ENCODE measurements at places on chromosomes 4 and X. TPM values are rescaled to one million over a fixed set of nuclear protein-coding genes. Genes with fewer than 3 reads are reported as not detected.

DNA sequence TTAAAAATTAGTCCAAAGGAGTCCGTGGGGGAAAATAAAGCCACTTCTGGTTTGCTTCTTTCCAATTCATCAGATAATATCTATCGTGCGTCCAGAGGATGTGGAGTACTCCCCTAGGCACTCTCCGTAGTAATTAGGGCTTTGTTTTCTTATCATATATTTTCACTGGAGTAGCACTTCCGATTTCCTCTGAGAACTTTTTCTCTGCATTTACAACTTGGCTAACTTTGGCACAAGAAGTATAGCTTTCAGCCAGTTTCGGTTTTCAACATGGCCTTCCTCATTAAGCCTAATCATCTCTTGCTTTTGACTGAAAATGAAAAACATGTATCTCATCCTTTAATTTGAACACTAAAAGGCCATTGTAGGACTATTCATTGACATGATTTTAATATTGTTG, 80.5 kb downstream of the CASP3 start:
- no peaks in the 10 kb centered on the region for H3K27me3 ChIP-seq
- no peak overlapping the region for H3K4me3 ChIP-seq
- H3K4me1 ChIP-seq, result no peaks in the 10 kb centered on the region
- H3K27ac ChIP-seq, result no peak overlapping the region
- no peaks in the 10 kb centered on the region for H3K36me3 ChIP-seq

STK32B gene
- not detected for total RNA-seq

RNF150 gene
- 1.5 TPM for total RNA-seq

DNA sequence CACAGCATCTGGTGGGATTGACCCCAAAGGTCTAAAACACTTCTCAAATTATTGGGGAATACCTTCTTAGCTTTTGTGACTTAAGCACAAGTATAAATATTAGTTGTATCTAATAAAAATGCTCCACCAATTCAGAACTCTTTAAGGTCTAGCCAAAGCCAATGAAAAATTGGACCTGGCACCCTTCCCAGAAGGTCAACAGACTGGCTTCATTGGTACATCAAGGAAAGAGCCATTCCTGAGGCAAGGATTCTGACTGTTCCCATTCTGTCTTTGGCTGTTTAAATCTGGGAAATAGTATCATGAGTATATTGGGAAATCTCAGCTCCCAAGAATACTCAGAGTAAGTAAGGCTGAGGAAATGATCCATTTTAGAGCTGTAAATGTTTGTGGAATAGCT, 153.0 kb upstream of the TRPC5 start:
- no peaks in the 10 kb centered on the region for H3K4me1 ChIP-seq
- no peak overlapping the region for H3K27ac ChIP-seq
- no peak for DNase-seq
- no peaks in the 10 kb centered on the region for H3K36me3 ChIP-seq
- H3K27me3 ChIP-seq, result no peaks in the 10 kb centered on the region

TRIM61 gene
- not detected for total RNA-seq

- H3K36me3 ChIP-seq, result no peaks in the 10 kb centered on the region
- no peak for DNase-seq
Measured at GRCh38 chr4:72208421-72209075, 176.7 kb downstream of the NPFFR2 start.

GRCh38 chrX:154805696-154806091, 409 bp upstream of the MPP1 start:
- H3K36me3 ChIP-seq, result no peaks in the 10 kb centered on the region
- DNase-seq, result no peak
- H3K4me1 ChIP-seq, result no peaks in the 10 kb centered on the region
- H3K27ac ChIP-seq, result no peak overlapping the region
- no peaks in the 10 kb centered on the region for H3K27me3 ChIP-seq
- peak overlapping the region; percentile 68 for H3K4me3 ChIP-seq

GRCh38 chr4:151031831-151032605, 16.9 kb upstream of the LRBA start:
- H3K27me3 ChIP-seq, result no peaks in the 10 kb centered on the region
- H3K4me3 ChIP-seq, result no peak overlapping the region
- no peaks in the 10 kb centered on the region for H3K4me1 ChIP-seq
- DNase-seq, result no peak

PITX2 gene
- not detected for total RNA-seq

RNF128 gene
- total RNA-seq, result 45.4 TPM

GRCh38 chr4:102169345-102169744, 175.9 kb downstream of the SLC39A8 start:
- no peaks in the 10 kb centered on the region for H3K27me3 ChIP-seq
- H3K4me1 ChIP-seq, result no peaks in the 10 kb centered on the region
- no peaks in the 10 kb centered on the region for H3K36me3 ChIP-seq
- DNase-seq, result no peak
- H3K4me3 ChIP-seq, result no peak overlapping the region

GRCh38 chr4:76208005-76208765, 5.4 kb downstream of the SCARB2 start:
- peaks cover 56% of the 10 kb centered on the region for H3K4me1 ChIP-seq
- H3K27ac ChIP-seq, result peak overlapping the region; percentile 87
- H3K27me3 ChIP-seq, result no peaks in the 10 kb centered on the region
- H3K36me3 ChIP-seq, result no peaks in the 10 kb centered on the region
- H3K4me3 ChIP-seq, result peak overlapping the region; percentile 12

All from right lobe of liver (tissue), 6 donors.